ENCODE measurements at places on chromosomes 13 and 19.

DNA sequence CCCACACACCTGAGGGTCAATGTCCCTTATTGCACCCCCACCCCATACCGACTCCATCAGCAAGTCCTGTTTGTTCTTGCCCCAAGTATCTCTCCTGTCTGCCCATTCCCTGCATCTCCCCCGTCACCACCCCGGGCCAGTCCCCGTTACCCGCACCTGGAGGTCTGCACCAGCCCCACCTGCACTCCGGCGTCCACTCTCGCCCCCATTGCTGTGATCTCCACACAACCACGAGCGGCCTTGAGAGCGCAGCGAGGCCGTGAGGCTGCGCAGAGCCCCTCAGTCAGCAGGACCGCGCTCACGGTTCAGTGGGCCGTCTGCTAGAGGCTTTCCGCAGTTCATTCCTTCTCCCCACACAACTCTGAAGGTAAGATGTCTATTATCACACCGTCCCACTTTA lies 152.8 kb downstream of the KATNAL1 start:
- DNase-seq, result no peak

DNA sequence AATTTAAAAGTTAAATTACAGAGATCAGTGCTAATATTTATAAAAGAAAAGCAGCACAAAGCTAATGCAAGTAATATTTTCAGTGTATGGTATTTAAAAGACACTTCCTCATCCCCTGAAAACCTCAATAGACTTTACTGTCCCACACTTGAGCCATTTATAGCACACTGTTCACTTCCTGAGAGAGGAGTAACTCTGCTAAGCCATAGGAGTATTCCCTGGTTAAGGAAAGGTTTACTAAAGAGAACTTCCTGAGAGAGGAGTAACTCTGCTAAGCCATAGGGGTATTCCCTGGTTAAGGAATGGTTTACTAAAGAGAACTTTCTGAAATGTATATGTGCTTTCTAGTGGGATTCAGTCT lies 159.4 kb downstream of the NHLRC3 start:
- DNase-seq, result no peak

GRCh38 chr13:24103782-24104372 lies 56.6 kb upstream of the SPATA13 start:
- DNase-seq, result no peak

DNA sequence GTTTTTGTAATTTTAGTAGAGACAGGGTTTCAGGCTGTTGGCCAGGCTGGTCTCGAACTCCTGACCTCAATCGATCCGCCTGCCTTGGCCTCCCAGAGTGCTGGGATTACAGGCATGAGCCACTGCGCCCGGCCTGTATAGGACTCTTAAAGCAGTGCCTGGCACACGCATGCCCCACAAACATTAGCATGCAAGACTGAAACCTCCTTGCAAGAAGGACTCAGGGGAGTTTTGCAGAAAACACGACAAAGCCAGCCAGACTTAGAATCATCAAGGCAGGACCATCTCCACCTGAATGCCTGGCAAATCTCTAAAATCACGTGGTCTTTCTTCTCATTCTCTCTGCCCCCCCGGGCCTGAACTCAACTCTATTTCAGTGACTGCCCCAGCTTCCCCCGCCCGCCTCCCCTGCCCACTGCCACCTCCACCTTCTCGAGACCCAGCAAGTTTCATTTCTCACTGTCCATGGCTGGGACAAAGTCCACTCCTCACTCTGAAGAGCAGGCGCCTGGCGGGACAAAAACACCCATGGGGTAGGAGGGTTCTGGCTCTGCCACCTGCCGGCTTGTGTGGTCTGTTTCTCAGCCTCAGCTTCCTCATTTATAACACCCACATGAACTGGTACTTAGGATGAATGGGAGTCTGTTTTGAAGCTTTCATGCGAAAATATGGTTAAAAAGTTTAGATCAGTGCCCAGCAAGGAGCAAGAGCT lies 2.4 kb downstream of the TICAM1 start:
- no peak for DNase-seq

DNA sequence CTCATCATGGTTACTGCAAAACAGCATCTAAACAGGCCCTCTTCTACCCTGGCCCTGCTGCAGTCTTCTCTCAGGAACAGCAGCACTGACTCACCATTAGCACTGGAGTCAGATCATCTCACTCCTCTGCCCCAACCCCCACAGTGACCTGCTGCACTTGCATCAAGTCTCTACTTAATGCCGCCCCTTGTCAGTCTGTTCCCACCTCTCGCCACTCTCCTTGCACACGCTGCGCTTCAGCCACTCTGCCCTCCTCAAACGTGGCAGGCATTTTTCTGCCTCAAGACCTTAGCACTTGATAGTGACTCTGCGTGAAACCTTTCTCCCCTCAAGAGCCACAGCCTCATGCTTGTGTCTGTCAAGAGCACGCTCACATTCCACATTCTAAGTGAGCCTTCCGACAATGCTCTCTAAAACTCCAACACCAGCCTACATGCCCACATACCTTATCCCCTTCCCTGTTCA lies 22.1 kb downstream of the MIPEP start:
- DNase-seq, result no peak

- no peak for DNase-seq
Measured at GRCh38 chr13:29846475-29847256, 3.8 kb downstream of the UBL3 start.

DNA sequence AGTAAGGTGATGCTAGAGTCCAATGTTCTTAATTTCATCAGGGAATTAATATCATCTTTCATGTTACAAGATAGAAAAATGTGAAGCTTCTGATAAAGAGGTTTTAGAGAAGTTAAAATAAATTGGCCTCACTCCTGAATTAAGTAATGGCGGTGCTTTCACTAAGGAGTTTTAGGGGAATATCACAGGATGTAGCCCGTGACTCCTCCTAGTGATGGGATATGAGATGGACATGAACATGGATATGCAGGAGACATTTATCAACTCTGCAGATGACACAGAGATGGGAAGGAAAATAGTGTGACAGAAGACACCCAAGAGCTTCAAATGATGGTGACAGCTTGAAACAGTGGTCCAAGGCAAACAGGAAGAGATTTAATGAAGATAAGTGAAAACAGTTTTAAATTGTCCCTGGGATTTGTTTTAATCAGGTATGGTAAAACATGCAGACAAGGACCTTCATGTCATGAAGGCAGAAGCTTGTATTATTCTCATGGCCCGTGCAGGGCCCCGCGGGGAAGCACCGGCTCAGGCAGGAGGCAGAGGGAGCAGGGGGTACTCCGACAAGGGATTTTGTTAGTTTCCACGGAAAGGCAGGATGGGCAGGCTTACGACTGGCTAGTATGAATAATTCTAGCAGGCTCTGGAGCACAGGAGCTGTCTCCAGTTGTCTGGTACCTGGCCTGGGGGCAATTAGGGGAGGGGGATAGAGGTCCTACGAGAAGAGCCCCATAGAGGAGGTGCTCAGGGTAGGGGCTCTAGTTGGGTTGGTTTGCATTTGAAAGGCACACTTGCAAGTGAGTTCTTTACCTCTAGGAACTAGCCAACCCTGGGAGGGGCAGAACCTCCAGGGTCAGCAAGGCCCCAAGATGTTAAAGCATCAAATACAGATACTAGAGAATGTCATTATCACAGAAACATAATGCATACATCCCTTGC lies 38.7 kb upstream of the FARP1 start:
- DNase-seq, result no peak

- DNase-seq, result no peak
Measured at GRCh38 chr13:92781965-92782690, 444.5 kb upstream of the GPC6 start.
